ENCODE measurements at places on chromosomes 7 and 10. TPM values are rescaled to one million over a fixed set of nuclear protein-coding genes. Genes with fewer than 3 reads are reported as not detected.

GRCh38 chr10:126199221-126199998 is 188.9 kb downstream of the ADAM12 start:
- no peak for DNase-seq

GRCh38 chr10:103626178-103626577 is 132.7 kb downstream of the NEURL1 start:
- no peak for DNase-seq

SEMA3C gene
- total RNA-seq, result 0.86 TPM

CPSF4 gene
- 14.4 TPM for total RNA-seq
